Keratinocyte (primary cell): ENCODE measurements at places on chromosomes 1 and 21.

DNA sequence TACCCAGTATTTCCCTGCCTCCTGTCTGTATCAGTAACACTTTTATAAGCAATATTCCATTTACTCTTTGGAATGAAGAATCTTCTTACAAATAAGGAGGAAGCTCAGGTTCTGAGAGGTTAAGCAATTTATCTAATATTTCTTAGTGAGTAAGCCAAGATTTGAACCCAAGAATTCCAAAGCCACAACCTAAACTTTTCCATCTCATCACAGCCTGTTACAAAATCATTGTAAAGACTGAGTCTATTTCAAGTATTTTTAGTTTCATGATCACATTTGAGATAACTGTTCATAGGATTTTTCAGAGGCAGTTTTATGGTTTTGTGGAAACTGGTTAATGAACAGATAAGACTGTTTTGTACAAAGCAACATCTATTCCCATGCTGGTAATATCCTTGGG, 29.8 kb upstream of the HHAT start:
- DNase-seq: no peak

GRCh38 chr1:154499446-154499845, 2.6 kb upstream of the TDRD10 start:
- no peak for DNase-seq

DNA sequence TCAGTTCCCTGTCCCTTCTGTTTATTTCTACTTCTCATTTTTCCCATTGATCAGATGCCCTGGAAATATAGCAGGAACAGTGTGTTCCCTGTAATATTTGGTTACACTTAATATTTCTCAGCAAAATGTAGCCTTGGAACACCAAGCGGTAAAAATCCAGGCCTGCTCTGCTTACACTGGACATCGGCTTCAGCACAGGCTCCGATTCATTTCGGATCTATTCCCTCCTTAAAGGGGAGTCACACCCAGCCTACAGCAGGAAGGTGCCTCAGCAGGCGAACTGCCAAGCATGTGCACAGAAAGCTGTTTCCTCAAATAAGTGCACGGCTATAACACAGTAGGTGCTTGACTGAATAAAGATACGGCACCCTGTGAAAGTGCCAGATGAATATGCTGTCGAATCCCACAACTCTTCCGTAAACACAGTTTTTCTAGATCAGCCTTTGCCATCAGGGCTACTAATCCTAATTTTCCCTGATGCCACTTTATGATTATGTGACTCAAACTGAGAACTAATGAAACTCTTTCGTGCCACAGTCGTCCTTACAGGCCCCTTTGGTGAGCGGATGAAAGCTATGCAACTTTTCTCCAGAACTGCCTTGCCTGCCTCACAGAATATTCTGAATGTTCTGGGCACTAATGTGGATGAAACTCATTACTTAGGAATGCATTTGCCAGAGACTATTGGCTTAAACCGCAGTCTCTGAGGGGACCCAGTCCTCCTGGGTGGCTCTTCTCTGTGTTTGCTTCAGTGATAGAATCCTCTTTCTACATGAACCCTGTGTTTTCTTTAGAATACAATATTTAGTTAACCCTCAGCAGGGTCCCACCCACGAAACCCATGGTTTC, 275.5 kb upstream of the RUNX1 start:
- DNase-seq: no peak

GRCh38 chr1:180208264-180208663, 21.8 kb upstream of the LHX4 start:
- no peak for DNase-seq

- DNase-seq: no peak
Measured at GRCh38 chr1:73874806-73875205, 323.2 kb downstream of the LRRIQ3 start.

GRCh38 chr1:39996396-39997004, 41.6 kb downstream of the MFSD2A start:
- DNase-seq: no peak

GRCh38 chr1:218863987-218864386, 309.7 kb upstream of the LYPLAL1 start:
- no peak for DNase-seq

GRCh38 chr1:104195395-104195794, 445.7 kb downstream of the AMY1C start:
- DNase-seq: no peak

GRCh38 chr1:75625795-75626194, 14.9 kb upstream of the SLC44A5 start:
- DNase-seq: no peak

- DNase-seq: no peak
Measured at GRCh38 chr1:17209430-17209829, 4.5 kb downstream of the PADI1 start.
